ENCODE measurements at places on chromosomes 2 and 18.
A peak's percentile ranks its signal among the peaks of the same experiment; 100 is the strongest.

DNA sequence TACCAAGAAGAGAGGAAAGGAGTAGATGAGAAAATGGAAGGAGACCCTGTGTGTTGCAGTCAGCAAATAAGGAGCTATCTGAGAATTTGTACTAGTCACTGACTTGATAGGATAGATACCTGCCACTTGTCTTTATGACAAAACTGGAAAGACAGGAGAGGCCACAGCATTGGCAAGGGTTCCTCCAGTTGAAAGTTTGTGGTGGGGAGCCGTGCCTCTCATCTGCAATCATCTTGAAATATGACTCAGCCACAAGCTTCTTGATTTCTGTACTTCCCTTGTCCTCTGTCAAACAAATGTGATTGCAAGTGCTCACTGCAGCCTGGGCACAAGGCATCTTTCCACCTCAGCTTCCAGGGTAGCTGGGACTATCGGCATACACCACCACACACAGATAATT is 99.1 kb downstream of the GREB1L start:
- no peak for DNase-seq

DNA sequence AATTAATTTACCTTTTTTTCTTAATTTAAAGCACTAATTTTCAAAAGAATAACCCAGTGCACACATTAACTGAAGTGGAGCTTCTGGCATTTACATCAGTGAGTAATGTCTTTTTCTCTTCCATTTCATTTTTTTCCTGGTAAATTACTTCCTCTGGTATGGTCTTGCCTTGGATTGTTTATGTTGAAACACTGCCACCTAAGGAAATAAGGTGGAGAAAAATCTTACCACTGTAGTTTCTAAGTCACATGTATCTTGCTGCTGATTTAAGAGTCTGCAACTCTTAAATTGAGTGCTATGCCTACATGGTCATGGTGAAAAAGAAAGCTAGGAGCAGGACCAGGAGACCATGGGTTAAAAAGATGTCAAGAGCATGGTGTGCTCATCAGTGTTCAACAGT is 51.0 kb downstream of the TTC27 start:
- no peak for DNase-seq

DNA sequence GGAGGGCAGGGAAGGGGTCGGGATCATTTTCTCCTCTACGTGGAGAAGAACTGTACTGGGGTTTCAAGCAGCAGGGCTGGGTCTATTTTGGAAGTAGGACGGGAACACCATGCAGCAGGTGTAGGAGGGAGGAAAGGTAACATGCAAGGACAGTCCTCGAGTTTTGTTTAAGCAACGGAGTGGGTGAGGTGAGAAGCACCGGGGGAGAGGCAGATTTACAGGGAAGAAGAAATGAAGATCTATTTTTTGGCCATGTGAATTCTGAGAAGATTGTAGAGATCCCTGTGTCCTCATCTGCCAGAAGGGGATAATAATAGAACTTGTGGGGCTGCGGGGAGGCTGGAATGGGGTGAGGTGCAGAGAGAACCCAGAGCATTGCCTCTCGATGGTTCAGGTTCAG is 85.6 kb downstream of the INPP5D start:
- DNase-seq, result no peak

- no peak for DNase-seq
Observed at GRCh38 chr2:236865052-236865451, 220.6 kb upstream of the COPS8 start.

GRCh38 chr18:64405161-64405560 is 256.3 kb upstream of the LINC00305 start:
- no peak for DNase-seq

GRCh38 chr2:173346035-173346434 is 8.6 kb upstream of the CDCA7 start:
- no peak for DNase-seq

- no peak for DNase-seq
Observed at GRCh38 chr2:63046552-63046951, 4.1 kb upstream of the OTX1 start.

- DNase-seq, result no peak
Observed at GRCh38 chr2:47043142-47043890, 111.8 kb downstream of the STPG4 start.

- no peak for DNase-seq
Observed at GRCh38 chr2:223214394-223215253, 162.6 kb downstream of the KCNE4 start.

DNA sequence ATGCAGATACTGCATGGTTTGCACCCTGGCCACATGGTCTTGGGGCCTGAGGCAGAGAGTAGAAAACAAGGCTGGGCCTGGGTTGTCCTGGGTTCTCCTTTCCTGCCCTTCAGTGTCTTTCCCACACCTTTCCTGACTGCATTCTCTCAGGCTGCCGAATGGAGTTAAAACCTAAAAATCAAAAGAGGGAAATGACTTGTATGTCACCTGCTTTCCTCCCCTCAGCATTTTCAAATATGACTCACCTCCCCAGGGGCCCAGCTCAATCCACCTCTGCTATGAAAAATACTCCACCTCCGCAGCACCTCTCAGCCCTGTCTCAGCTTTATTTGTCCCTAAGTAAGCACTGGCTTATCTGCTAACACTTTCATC is 457.8 kb upstream of the MEX3C start:
- DNase-seq, result no peak

GRCh38 chr2:117686699-117687098 is 127.8 kb upstream of the DDX18 start:
- DNase-seq, result no peak

DNA sequence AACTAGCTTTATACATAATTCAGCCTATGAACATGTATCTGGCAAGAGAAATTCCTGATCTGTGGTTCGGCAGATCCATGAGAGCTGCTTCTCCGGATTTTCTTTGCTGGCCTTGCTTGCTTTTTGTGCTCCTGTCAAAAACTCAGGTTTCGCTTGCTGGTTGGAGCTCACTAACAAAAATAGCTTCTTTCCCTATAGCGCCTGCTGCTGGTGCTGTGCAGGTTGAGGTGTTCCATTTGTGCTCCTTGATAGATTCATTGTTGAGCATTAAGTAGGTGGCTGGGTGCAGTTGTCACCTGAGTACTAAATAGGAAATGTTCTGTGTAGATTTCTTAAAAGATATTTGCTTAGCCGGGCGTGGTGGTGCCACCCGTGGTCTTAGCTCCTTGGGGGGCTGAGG is 148.1 kb downstream of the PRPF40A start:
- no peak for DNase-seq

GRCh38 chr2:138779406-138779780 is 797 bp downstream of the NXPH2 start:
- DNase-seq, result no peak

- DNase-seq, result no peak
Observed at GRCh38 chr2:189657867-189658266, 3.4 kb upstream of the ASNSD1 start.

- no peak for DNase-seq
Observed at GRCh38 chr2:53820711-53821110, 33.9 kb downstream of the ERLEC1 start.

DNA sequence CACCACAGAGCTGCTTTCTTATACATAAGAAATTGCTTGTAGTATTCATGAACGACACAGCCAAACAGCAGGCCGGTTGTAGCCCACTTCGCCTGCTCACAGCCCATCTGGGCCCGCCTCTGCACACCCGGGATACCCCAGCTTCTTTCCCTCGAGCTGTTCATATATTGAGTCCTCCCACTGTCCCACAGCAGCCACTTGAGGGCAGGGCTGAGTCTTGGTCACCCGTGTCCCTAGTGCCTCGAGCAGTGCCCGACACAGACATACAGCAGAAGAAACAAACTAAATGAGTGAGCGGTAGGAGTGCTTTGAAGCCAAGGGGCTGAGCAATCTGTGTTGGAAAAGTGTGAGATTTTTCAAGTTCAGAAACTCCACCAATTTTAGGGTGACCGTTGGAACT is 251.4 kb downstream of the KLHL29 start:
- DNase-seq, result no peak

GRCh38 chr2:141522048-141522447 is 608.8 kb downstream of the LRP1B start:
- DNase-seq, result no peak

GRCh38 chr2:26571316-26571715 is 69.8 kb downstream of the CIB4 start:
- no peak for DNase-seq

DNA sequence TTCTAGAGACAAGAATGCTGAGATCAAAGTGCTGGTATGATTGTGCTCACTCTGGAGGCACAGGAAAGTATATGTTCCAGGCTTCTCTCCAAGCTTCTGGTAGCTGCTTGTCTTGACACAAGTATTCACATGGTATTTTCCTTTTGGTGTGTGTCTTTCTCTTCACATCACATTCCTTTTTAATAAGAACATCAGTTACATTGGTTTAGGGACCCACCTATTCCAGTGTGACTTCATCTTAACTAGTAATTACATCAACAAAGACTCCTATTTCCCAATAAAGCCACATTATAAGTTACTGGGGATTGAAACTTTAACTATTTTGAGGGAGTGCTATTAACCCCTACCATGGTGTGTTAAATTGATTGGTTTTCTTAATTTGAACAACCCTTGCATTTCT is 119.1 kb downstream of the FSIP2 start:
- DNase-seq, result no peak

DNA sequence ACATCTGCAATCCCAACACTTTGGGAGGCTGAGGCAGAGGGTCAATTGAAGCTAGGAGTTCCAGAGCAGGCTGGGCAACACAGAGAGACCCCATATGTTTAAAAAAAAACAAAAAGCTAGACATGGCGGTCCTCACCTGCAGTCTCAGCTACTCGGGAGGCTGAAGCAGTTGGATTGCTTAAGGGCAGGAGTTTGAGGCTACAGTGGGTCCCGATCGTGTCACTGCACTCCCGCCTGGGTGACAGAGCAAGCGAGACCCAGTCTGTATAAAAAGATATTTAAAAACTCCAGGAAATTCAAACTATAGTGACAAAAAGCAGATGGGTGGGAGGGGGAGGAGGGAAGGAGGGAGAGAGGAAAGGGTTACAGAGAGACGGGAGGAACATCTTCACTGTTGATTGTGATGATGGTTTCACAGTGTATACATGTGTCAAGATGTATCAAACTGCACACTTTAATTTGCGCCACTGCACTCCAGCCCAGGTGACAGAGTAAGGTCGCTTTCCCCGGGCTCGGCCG is 942 bp upstream of the ZNF236 start:
- DNase-seq, result no peak

GRCh38 chr18:67428158-67428557 is 88.4 kb downstream of the DSEL start:
- no peak for DNase-seq

- DNase-seq, result no peak
Observed at GRCh38 chr2:54030806-54031205, 60.0 kb upstream of the PSME4 start.

- no peak for DNase-seq
Observed at GRCh38 chr18:27223526-27224291, 38.6 kb upstream of the CHST9 start.

GRCh38 chr2:65204461-65205210 is 23.0 kb upstream of the ACTR2 start:
- DNase-seq, result no peak

- DNase-seq, result no peak
Observed at GRCh38 chr18:627231-627630, 30.2 kb upstream of the TYMS start.

DNA sequence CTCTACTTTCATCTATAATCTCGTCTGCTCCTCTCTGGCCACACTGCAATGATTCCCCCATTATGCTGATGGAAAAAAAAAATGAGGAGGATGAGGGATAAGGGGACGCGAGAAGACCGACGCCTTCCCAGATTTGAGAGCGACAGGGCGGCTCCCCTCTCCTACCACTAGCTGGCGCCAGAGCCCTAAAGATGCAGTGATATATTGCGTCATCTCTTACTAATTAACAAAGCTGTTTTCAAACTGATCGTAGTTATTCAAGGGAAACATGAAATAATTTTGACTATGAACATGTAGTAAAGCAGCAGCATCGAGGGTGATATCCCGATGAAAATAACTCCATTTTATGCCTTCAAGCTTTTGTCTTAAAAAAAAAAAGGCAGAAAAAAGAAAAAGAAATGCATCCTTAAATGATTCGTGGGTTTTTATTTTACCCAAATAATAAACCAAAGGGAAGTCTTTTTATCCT is 48.0 kb upstream of the HNRNPA3 start:
- peak; percentile 73 for DNase-seq

- DNase-seq, result no peak
Observed at GRCh38 chr2:25817006-25817405, 61.3 kb downstream of the ASXL2 start.

GRCh38 chr2:212973347-212973746 is 178.1 kb downstream of the IKZF2 start:
- no peak for DNase-seq

DNA sequence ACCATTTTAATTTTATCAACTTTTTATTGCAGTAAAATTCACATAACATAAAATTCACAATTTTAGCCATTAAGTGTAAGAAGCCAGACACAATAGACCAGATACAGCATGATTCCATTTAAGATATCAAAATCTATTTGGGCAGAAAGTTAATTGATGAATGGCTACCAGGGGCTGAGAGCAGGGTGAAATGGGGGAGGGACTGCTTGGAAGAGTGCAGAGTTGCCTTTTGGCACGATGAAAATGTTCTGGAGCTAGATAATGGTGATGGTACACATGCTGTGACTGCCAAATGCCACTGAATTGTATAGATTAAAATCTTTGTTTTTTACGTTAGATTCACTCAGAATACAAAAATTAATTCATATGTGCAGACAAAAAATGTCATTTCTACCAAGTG is 289.3 kb upstream of the HNMT start:
- no peak for DNase-seq

DNA sequence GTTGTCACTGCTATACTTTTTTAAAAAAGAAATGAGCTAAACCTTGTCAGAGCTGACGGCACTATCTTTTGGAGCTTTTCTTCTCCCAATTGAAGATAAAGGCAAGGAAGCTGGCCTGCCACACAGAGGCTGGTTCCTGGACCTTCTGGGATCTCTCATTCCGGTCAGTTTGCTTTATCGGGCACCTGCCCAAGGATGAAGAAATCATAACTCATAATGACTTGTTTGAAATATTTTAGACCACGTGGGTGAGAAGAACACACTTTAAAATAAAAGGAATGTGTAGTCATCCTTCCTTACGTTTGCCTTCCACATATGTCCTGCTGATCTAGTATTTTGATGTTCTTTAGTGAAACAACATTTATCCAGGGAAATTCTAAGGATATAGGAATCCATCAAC is 535.7 kb downstream of the DCC start:
- no peak for DNase-seq

DNA sequence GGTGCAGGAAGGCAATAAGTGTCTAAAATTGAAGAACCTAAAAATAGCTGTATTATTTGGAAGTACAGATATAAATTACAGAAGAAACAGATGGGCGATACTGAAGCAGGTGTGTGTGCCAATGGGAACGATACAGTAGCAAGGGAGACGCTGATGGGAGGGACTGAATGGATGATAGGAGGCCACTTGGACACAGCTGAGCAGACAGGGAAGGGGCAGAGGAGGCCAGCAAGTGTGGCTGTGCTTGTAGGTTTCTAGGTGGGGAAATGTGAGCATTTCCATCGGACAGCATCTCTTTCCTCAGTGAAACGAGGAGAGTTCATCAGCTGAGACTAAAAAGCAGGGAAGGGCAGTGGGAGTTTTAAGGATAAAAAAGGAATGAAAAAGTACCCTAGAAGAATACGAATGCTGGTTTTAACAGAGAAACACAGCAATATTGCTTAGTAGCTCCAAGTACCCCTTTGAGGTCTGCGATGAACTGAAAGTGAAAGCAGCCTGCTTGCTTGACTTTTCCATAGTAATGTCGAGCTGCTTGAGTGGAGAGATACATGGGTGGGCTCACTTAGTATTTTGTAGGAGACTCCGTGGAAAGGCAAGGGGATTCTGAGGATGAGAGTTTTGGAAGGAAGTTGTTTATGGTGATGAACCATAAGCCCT is 91.7 kb upstream of the EPC2 start:
- no peak for DNase-seq

All from stimulated activated CD4-positive, alpha-beta T cell treated with anti-CD3 and anti-CD28 coated beads, TNF-alpha, amount 100 ng/mL, for 24 hours (primary cell).